ENCODE measurements at places on chromosomes 12 and 14. TPM values are rescaled to one million over a fixed set of nuclear protein-coding genes. Genes with fewer than 3 reads are reported as not detected.

GRCh38 chr12:65826353-65827171, 2.3 kb downstream of the HMGA2 start:
- DNase-seq = no peak

GRCh38 chr14:22896760-22897159, 13.7 kb downstream of the REM2 start:
- DNase-seq = no peak

- DNase-seq = no peak
Measured at GRCh38 chr12:63132201-63132600, 18.8 kb downstream of the AVPR1A start.

- no peak for DNase-seq
Measured at GRCh38 chr14:93765155-93765554, 23.1 kb downstream of the PRIMA1 start.

The GLI1 gene
- 16.5 TPM for polyA plus RNA-seq
